ENCODE measurements at places on chromosomes 1 and 21.

- no peak for ATAC-seq
These were observed 939 bp downstream of the DCST1 start for GRCh38 chr1:155034318-155035208.

DNA sequence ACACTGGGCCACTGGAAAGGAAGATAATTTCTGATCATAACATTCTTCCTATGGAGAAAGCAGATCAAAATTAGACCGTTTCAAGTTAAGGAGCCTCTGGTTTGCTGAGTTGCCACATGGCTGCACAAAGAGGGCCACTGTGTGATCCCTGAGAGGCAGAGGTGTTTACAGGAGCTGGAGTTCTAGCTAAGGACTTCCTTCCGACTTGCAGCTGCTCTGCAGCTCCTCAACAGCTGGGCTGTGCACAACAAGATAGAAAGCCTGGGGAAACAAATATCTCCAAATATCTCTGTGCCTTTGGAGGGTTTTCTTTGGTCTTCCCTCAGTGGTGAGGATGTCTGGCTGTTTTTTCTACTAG lies 26.8 kb downstream of the GADD45A start:
- no peak for ATAC-seq

- ATAC-seq, result no peak
These were observed 58.8 kb upstream of the AJAP1 start for GRCh38 chr1:4595341-4596225.

DNA sequence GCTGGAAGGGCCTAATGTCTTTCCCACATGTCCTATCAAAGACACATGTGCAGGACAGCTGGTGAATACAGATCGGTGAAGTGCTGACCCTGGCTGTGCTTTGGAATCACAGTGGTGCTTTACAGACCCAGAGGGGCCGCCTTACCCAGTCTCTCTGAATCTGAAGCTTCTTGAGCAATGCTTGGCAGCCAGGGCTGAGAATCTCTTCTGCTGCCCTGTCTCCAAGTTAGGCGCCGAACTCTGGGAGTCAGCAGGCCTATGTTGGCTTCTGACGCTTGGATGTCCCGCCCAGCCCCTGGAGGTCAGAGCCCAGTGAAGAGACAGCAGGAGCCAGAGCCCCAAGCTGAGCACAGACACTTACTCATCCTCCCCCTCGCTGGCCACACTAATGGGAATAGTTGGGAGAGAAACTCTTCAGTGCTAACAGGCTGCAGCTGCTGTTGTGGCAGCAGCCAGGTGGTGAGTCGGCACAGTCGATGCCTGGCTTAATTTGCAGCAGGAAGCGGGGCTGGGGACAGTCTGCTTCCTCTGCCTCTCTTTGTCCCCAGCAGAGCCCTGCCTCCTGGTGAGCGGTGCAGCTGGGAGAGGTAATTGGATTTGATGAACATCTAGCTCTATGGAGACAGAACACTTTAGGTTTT lies 68.1 kb downstream of the URB2 start:
- ATAC-seq, result no peak

DNA sequence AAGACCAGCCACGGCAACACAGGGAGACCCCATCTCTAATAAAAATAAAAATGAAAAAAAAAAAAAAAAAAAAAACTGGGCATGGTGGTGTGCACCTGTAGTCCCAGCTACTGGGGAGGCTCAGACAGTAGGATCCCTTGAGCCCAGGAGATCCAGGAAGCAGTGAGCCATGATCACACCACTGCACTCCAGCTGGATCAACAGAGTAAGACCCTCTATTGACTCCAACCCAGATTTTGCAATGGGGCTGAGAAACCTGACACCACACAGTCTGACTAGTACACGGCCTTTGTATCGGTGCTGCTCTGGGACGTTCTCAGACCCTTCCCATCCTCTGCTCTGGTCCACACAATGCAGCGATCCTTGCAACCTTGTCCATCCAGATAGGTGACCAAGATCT lies 31.8 kb downstream of the SPATA21 start:
- no peak for ATAC-seq

GRCh38 chr1:239276051-239276450 lies 110.3 kb upstream of the CHRM3 start:
- no peak for ATAC-seq

GRCh38 chr1:3553166-3553939 lies 58.0 kb downstream of the MEGF6 start:
- ATAC-seq, result no peak

DNA sequence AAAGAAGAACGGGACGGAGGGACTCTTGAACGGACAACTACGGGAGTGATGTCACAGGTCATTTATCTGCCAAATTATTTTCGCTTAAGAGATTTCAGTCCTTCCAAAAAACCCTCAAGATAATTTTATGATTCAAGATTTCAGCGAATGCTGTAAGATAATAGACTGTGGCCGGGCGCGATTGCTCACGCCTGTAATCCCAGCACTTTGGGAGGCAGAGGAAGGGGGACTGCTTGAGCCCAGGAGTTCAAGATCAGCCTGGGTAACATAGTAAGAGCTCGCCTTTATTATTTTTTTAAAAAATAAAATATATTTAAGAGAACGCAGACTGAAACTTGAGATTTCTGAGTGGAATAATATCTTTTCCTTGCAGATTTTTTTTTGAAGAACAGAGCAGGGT lies 609 bp downstream of the RWDD2B start:
- peak; percentile 22 for ATAC-seq

- ATAC-seq, result no peak
These were observed 41.1 kb downstream of the COLGALT2 start for GRCh38 chr1:183996396-183996795.

GRCh38 chr1:200908191-200908868 lies 13.6 kb downstream of the INAVA start:
- ATAC-seq, result no peak

- no peak for ATAC-seq
These were observed 79.6 kb downstream of the PDE4B start for GRCh38 chr1:65872301-65872700.

DNA sequence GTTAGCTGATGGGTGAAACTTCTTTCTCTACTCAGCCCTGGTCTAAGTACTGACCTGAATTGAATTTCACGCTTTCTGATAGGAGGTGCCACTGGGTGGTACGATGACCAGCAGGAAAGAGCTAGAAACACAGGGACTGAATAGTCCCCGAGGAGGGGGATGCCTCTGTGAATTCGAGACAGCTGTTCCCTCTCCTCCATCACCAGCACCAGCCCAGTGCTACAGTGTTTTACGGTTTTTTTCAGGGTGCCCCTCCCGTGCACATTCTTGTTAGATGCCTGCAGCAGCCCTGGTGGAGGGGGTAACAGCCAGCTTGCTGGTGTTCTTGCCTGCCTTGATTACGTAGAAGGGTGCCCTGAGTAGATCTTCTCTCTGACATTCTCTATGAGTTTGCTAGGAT lies 7.1 kb downstream of the HUNK start:
- no peak for ATAC-seq

Measured in activated T-helper 17 cell treated with anti-CD3 and anti-CD28 coated beads, Interleukin-2, amount 50 U/mL, for 72 hours (primary cell).